CD4-positive, alpha-beta T cell (primary cell): ENCODE measurements at places on chromosomes 3 and 15. TPM values are rescaled to one million over a fixed set of nuclear protein-coding genes. Genes with fewer than 3 reads are reported as not detected.

Gene TRIM71
- 0.03 TPM for total RNA-seq

Gene SLTM
- 183 TPM for total RNA-seq

Gene NRG4
- total RNA-seq, result not detected

Gene INO80
- 20.3 TPM for total RNA-seq

Gene ACTRT3
- total RNA-seq, result not detected

Gene ROPN1
- not detected for total RNA-seq

Gene MINAR1
- total RNA-seq, result 0.11 TPM

Gene BBS4
- 8.6 TPM for total RNA-seq

Gene ZNF860
- not detected for total RNA-seq

GRCh38 chr3:72632129-72632528 lies 216.1 kb downstream of the SHQ1 start:
- no peak for DNase-seq

DNA sequence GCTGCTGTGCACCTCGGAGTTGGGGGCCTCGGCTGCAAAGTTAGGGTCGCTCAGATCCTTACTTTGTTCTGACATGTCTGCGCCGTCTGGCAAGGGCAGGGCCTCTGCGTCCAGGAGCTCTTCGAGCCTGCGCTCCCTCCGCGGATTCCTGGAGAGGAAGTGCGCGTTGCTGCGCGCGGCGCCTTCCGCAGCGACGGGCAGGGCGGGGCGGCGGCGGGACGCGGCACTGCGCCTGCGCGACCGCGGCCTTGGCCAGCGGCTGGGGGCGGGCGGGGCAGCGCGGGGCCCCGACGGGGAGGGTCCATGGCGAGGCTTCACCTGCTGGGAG lies at the start of gene NDN:
Gene NDN, minus strand, starts transcription at position 163 of the 328 bp plus-strand sequence. Its CDS starts 88 bp downstream, at position 75.
- DNase-seq, result no peak

DNA sequence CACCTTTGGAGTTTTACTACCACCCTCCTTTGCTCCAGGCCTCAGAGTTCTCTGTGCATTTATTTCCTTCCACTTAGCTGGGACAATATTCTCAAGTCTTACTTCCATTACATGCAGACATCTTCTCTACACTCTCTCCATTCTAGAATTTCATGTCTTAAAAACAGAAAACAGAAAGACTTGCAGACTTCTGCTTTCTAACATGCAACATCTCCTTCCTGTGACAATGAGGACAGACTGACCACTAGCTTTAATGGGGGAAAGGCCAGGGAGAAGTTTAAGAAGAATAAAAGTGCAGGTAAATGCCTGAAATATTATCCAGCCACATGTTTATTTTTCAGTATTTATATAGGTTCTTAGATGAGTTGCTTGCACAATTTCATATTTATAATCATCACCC lies 17.1 kb upstream of the CSTA start:
- DNase-seq, result no peak

GRCh38 chr3:177574222-177574856 lies 377.1 kb upstream of the TBL1XR1 start:
- DNase-seq, result no peak

DNA sequence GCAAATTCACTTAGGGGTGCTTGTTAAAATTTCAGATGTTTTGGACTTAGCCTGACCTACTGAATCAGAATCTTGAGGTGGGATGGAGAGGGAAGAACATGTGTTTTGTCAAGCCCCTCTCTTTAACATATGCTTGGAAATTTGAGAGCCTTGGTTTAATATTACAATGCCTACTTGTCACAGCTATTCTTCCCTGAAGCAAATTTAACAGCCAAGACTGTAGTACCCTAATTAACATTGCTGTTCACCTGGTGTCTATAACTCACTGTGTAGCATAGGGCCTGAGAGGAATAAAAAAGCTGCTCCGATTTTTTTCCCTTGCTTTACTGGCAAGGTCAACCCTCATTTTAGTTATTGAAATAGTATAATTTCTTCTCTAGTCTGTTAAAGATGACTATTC lies 880.1 kb downstream of the CADM2 start:
- DNase-seq, result no peak

- DNase-seq, result no peak
These were observed 82.1 kb upstream of the LRRFIP2 start for GRCh38 chr3:37256447-37256846.

DNA sequence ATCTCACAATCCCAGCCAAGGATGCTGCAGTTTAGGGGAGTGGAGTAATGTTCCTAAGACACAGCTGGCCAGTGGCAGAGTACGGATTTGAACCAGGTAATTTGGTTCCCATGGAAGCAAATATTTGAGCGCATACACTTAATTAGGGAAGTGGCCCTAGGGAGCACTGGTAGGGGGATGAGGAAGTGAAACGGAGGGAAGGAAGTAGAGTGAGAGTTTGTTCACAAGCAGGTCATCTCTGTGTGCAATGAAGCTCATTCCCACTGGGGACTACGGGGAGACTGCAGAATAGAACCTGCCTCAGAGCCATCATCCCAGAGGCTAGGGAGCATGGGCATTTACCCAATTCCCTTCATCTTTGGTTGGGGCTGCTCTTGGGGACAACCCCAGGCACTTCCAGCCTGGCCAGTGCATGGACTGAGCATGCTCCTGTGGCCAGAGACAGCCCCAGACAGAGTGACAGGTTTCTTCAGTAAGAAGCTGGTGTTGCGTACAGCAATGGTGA lies 317.2 kb upstream of the PROK2 start:
- DNase-seq, result no peak

DNA sequence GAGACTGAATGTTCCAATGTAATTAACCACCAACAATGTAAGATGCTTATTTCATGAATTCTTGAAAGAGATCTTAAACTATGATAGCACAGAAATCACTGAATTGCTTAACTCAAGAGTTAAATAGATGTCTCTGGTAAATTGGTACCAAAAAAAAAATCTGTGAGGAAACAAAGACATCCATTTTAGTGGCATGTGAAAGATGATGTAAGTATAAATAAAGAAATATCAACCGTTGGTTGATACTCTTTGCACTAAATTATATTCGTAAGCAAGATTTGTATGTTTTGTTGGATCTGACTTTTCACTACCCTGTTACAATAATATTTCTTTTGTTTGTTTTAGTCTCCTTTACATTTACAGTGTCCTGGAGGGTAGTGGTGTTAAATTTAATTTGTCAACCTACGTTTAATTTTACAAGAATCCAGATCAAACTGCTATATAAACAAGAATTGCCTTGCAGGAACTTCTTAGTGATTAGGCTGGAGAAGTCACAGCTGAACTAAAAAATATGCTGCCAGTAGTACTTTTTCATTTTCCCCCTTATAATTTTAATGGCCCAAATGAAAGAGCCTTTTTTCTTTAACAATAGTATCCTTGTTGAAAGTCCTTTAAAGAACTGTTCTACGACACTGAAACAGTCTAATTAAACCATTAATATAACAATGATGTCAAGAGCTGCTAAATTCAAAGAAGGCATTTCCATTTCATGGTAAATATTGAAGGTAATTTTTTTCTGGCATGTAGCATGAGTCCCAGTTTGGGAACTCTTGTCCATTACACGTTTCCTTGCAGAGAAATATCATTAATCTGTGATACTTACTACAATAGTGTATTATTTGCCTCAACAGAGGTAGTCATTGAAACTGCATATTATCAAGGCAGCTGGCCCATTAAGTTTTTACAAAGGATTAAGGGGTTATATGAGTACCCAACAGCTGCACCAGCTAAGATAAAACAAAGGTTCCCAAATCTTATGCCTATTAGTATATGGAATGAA lies 109.6 kb upstream of the PHLDB2 start:
- DNase-seq, result no peak

DNA sequence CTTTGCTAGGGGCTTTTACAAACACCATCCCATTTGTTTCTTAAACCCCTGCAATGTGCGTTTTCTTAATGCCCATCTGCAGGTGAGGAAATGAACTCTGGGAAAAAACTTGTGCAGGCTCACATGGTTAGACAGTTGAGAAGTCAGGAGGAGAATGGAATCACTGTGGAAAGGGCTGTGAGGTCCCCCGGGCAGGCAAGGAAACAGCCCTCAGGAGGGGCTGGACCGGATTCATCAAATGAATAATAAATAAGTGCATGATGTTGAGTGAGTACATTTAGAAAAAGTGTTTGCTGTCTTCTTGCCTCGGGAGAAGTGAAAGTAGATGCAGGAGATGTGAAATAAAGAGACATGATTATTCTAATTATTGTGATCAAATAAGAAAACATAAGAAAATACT lies 76.6 kb downstream of the PGPEP1L start:
- DNase-seq, result no peak

- no peak for DNase-seq
These were observed 141.5 kb downstream of the ATP10A start for GRCh38 chr15:25721605-25721955.

GRCh38 chr15:43769584-43770228 lies 7.1 kb downstream of the ELL3 start:
- peak; percentile 79 for DNase-seq

DNA sequence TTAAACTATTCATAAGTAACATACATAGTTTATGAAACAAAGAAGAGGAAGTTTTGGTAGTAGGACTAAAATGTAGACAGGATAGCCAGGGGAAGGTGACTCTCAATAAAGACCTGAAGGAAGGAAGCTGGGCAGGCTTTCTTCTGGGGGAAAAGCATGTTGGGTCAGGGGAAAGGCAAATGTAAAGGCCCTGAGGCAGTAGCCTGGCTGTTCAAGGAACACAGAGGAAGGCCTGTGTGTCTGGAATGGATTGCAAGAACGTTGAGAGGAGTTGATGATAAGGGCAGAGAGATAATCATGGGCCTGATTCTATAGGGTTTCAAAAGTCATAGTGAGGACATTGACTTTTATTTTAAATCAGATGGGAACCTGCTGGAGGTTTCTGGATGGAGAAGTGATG lies 167.6 kb downstream of the SNRK start:
- DNase-seq, result no peak

GRCh38 chr15:46207341-46207740 lies 572.5 kb downstream of the SQOR start:
- no peak for DNase-seq

GRCh38 chr3:31859245-31859644 lies 121.8 kb downstream of the OSBPL10 start:
- no peak for DNase-seq

GRCh38 chr3:56357266-56357665 lies 111.0 kb downstream of the ERC2 start:
- DNase-seq, result no peak

DNA sequence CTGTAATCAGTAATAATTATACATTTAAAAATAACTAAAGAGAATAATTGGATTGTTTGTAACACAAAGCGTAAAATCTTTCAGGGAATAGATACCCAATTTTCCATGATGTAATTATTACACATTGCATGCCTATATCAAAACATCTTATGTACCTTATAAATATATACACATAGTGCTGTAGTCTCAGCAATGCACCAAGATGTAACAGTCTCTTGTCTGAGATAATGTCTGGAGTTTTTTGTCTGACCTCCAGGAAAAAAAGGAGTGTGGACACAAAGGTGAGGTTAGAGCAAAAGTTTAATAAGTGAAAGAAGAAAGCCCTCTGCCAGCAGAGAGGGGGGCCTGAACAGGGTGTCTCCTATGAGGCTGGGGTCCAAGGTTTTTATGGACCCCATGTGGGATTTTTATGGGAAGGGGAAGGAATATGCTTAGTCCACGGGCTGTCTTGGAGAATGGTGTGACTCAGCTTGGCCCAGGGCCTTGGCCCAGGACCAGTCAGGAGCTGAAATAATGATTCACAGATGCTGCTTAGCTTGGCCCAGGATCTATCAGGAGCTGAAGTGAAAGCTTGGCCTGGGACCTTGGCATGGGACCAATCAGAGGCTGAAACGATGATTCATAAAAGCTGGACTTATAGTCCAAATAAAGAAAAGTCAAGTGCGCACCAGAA lies 545.0 kb downstream of the ZPLD1 start:
- DNase-seq, result no peak

DNA sequence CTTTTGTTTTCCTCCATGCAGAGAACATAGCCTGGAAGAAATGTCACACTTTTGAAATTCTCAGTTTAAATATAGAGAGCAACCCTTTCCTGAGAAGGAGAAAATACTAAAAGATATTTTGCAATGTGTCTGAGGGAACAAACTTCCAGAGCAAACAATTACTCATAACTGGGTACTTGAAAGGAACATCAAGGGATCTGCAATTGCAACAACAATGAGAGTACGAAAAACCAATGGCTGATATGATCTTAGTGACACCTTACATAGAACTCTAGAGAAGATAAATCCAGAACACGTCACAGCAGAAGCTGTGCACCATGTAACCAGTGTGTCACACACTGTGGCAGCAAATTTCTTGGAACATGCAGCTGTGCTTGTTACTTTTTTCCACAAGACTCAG lies 14.6 kb upstream of the ARPP21 start:
- no peak for DNase-seq

DNA sequence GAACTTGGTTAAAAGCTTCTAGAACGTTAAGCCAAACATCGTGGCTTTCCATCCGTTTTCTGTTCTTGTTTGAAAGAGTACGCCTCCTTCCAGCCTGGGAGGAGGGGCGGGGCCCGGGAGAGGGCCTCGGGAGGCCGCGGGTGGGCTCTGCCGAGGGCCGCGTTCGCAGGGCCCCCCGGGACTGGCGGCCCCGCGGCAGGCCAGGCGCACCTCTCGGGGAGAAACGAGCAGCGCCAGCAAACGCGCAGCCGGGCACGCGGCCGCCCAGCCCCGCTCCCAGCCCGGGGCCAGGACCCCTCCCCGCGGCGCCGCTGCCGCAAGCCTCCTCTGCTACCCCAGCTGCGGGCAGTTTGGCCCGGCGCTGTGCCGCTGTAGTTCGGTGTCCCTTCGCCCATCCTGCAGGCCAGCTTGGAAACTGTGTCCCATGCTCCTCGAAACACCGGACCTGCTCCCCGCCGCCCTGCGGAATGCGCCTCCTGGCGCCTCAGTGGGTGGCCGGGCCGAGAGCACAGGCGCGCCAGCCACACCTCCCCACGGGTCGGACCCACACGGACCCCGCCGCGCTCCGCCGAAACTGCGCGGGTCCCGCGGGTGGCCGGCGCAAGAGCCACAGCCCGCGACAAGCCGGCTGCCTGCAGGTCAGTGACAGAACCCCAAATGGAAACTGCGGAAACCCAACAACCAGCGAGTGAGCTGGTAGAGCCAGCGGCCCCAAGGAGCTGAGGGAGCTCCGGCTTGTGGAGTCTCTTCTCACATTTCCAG lies 2.3 kb downstream of the OCA2 start:
- DNase-seq, result no peak

GRCh38 chr15:91522605-91523332 lies 330.7 kb upstream of the SLCO3A1 start:
- DNase-seq, result no peak

DNA sequence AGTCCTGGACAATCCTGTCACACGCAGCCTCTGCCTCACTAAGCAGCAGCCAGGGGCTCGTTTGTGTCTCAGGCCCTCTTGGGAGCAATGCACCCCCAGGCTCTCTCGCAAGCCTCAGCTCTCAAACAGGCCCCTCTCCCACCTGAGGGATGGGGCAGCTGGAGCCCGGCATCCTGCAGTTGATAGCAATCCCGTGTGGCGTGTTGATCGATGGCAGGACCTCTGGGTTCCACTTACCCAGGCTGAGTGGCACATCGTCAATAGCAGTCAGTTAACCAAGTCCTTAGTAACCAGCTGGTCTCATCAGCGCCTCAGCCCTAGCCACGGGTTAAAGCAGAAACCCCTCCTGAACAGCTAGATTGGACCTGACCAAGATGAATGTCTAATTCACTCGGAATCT lies 36.5 kb upstream of the PLXNA1 start:
- DNase-seq, result no peak
